Cardiac septum (tissue), 1 donor: ENCODE measurements at places on chromosomes 1 and 21. TPM values are rescaled to one million over a fixed set of nuclear protein-coding genes. Genes with fewer than 3 reads are reported as not detected.
A peak's percentile ranks its signal among the peaks of the same experiment; 100 is the strongest.

GRCh38 chr1:115814685-115815398 lies 26.1 kb downstream of the NHLH2 start:
- DNase-seq = no peak

DNA sequence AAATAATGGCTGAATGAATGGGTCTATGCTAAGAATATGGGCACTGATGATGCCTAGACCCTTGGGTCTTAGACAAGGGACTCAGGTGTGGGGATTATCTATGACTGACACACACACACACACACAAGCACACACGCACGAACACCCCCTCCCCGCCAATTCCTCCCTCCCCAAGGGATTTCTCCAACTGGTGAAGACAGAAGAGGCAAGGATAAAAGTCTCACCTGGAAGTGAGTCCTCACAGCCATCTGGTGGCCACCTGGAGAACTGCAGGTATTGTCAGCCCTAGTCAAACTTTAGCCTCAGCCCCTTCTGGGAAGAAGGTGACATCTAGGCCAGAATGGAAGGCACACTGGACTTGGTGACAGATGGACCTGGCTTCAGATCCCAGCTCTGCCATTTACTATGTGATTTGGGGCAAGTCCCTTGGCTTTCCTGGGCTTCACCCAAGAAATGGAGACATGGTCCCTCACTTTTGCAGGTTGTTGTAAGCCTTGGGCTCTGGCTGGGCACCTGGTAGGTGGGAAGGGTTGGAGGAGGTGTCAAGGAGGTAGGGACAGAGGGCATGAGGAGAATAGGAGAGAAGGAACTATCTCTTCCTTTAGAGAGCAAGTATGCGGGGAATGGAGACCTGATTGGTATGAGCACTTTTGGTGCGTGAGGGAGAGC lies 4.0 kb upstream of the GPR3 start:
- peak; percentile 85 for DNase-seq

DNA sequence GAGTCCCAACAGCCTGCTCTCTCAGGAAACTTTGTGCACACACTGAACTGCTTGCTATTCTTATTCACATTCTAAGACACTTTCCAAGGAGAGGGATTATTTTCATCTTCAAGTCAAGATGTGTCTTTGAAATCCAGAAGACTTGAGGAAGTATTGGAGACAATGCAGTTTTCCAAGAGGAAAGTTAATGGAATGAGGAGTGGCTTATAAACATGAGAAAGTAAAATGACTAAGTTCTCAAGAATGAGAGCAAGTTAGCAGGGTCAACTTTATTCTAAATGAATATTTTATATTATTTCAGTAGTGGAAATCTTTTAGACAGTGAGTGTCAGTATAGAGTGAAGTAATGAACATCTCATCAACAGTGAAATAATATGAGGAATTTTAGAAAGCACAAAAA lies 1239.3 kb downstream of the MRPL39 start:
- DNase-seq = no peak

- DNase-seq = no peak
Measured at GRCh38 chr21:15210235-15210678, 145.5 kb upstream of the NRIP1 start.

GRCh38 chr1:6612641-6613360 lies 730 bp upstream of the PHF13 start:
- no peak for DNase-seq

DNA sequence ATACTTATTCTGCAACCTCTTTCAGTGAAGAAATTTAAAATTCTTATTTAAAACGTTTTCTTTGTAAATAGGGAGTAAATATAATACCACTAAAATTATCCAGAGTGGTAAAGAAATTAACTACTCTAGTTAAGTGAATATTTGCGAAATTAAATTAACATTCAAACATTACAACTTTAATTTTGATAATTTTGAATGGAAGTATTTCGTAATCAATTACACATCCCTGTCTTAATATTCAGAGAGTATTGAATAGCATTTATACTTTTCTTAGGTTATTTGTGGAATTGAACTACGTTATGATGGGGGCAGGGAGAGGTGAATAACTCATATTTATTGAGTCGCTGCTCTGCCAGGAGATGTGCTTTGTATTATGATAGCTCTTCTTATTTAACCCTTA lies 96.3 kb upstream of the KIF26B start:
- no peak for DNase-seq

GRCh38 chr1:210292231-210292871 lies 36.4 kb upstream of the HHAT start:
- peak; percentile 85 for DNase-seq

GRCh38 chr1:155961937-155962336 lies 16.4 kb downstream of the ARHGEF2 start:
- DNase-seq = peak; percentile 88

DNA sequence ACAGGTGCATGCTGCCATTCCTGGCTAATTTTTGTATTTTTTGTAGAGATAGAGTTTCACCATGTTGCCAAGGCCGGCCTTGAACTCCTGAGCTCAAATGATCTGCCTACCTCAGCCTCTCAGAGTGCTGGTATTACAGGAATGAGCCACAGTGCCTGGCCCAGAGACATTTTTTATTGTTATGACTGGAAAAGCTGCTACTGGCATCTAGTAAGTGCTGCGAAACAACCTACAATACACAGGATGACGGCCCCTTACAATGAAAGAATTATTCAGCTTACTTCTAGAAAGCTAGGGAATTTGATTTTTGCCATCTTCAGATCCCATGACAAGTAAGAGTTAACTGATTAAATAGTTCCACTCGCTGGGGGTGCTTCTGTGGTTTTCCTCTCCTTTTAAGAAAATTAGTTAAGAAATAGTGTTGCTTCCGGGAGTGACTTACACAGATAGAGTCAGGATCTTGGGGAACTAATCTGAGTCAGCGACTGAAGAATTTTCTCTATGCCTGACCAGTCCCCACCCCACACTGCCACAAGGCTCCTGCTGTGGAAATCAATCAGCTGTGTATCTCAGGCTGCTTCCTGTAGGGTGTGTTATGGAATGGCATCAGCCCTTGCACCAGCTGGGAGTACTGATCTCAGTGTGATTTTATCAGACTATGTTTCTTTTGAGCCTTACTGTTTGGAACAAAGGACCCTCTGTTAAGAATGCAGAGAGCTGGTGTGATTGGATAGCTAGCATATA lies 93.0 kb upstream of the BMP8A start:
- DNase-seq = no peak

DNA sequence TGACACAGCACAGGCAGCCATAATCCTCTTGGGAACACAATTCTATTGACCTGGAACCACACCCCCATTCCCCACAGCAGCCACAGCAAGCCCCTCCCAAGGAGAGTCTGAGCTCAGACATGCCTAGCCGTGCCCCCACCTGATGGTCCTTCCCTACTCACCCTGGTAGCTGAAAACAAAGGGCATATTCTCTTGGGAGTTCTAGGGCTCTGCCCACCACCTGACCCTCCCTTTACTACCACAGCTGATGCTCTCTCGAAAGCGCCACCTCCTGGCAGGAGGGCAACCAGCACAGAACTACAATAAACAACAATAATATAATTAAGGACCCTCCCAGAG lies 184.8 kb upstream of the COA6 start:
- DNase-seq = no peak

DNA sequence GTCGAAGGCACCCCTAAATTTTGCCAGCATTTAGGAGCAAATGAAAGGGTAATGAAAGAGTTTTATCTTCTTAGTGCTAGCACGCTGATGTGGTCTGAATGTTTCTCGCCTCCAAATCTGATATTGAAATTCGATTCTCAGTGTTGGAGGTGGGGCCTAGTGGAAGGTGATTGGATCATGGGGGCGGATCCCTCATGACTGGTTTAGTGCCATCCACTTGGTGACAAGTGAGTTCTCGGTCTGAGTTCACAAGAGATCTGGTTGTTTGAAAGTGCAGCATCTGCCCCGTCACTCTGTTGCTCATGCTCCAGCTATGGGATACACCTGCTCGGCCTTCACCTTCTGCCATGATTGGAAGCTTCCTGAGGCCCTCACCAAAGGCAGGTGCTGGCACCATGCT lies 75.1 kb upstream of the ZBTB40 start:
- no peak for DNase-seq

GRCh38 chr1:77594366-77595112 lies 87.9 kb downstream of the ZZZ3 start:
- no peak for DNase-seq

DNA sequence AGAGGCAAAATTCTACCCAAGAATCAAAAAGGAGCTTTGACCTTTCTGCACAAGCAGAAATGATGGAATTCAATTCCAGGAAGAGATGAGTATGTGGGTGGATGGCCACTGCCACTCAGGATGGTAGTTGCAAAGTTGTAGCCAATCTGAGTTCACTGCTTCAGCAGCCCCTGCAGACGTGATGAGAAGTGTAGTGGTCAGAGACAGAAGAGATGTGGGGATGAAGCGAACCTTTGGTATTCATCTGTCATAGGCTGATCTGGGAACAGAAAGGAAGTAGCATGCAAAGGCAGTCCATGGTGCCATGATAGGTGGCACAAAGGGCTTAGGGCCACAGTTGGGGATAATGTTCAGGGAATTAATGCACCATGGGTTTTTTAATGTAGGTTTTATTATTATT lies 81.1 kb upstream of the PGBD5 start:
- DNase-seq = no peak

- DNase-seq = no peak
Measured at GRCh38 chr1:225879521-225880221, 2.5 kb downstream of the TMEM63A start.

Gene HHAT
- total RNA-seq = 2.4 TPM

Gene TMEM52
- total RNA-seq = 0.70 TPM

Gene AQP10
- total RNA-seq = 0.70 TPM

Gene PDE9A
- total RNA-seq = 1.1 TPM

Gene NCAM2
- total RNA-seq = 2.8 TPM

Gene TMEM200B
- 2.1 TPM for total RNA-seq
